ENCODE measurements at places on chromosomes 16 and 17.

- peak; percentile 89 for DNase-seq
Observed at GRCh38 chr16:67013233-67013822, 15.6 kb upstream of the CBFB start.

- DNase-seq, result no peak
Observed at GRCh38 chr16:80200079-80200478, 340.7 kb upstream of the DYNLRB2 start.

DNA sequence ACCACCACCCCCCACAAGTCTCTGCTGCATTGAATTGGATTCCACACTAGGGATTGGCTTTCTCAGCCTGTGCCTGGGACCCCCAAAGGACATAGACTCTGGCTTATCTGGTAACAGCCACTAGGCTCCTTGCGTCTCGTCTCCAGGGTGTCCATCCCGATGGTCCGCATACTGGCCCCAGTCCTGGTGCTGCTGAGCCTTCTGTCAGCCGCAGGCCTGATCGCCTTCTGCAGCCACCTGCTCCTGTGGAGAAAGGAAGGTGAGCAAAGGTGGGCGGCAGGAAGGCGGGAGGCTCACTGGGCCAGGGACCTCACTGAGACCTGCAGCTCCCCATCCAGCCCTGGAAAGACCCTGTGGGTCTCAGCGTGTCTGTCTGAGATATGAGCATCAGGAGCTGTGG, 8.1 kb downstream of the CD300LG start:
- no peak for DNase-seq

DNA sequence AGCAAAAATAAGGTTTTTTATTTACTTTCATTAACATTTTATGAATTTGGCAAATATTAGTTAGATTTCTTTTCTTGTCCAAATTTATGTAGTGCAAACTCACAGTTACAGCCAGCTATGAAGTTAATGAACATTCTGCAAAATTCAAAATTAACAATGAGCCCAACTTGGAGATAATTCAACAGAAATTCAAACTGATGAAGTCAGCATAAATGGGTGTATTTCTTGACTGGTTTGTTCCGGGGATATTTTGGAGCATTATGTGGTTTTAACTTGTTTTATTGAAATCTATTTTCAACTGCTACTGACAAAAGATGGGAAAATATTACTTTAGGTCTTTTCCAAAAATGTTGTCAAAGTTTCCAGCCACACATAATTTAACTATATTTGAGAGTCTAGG, 807.9 kb downstream of the CDH8 start:
- DNase-seq, result no peak

GRCh38 chr17:81859906-81860755, at the start of gene P4HB:
Gene P4HB (minus strand): TSS chr17:81860535. CDS start chr17:81860471, 64 bp downstream.
- no peak for DNase-seq

- no peak for DNase-seq
Observed at GRCh38 chr17:30332057-30332542, 1.8 kb downstream of the TMIGD1 start.

DNA sequence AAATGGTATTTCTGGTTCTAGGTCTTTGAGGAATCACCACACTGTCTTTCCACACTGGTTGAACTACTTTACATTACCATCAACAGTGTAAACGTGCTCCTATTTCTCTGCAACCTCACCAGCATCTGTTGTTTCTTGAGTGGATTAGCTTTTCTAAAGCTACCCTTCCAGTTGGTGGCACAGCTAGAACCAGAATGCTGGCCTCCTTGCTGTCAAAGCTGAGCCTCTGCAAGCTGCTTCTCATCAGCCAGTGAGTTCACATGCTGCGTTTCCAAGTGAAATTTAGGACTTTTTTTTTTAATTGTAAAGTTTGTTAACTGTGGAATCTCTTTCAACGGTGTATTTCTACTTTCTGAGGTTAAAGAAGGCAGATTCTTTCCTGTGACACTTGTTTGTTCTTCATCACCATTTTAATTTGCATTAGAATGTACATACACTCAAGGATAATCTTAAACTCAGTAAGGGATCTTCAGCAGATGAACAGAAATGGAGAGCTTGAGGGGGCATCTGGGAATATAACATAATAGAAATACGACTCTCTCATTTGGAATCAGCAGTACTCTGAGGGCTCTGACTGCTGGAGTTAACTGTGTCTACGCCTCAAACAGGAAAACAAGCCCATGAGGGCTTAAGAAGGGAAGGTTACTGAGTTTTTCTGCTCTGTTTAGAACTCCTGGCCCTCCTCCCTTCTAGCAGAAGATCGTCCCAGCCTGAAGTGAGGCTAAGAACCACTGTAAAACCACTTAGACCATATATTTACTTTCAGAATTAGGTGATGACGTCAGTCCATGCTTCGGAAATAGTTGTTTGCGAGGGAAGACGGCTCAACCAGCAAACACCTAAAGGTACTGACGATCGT, 148.4 kb upstream of the FAM20A start:
- peak; percentile 87 for DNase-seq

DNA sequence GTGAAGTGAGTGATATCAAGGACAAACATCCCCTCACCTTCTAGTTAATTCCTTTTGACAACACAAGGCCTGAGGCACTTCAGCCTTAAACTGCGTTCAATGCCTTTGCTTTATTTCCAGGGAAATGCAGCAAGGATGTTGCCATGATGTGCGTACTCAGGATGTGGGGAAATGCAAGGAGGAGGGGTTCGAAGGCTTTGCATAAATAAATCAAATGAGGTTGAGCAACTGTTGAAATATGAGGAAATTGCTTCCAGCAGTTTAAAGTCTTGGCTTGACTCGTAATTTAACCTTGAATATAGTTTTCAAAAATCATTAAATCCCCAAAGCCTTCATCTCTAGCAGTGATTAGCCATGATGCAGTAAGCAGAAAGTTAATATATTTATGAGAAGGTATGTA, 81.8 kb upstream of the CCL2 start:
- DNase-seq, result no peak

DNA sequence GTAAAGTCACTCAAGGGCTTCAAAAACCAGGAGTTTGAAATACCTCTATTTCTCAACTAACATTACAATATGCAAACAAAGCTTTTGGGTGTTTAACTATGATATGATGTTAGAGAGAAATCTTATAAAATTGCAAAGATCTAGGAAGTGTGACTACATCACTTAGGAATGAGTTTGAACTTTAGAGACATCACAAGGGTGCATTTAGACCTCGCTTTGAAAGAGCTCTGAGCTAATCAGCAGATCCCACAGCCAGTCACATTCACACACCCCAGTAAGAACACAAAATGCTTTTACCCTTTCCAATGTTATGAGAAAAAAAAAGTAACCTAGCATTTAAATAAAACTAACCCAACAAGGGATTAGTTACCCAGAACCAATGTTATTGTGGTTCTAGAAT, 45.2 kb downstream of the HYDIN start:
- DNase-seq, result no peak

GRCh38 chr17:47694581-47695428, 844 bp downstream of the TBKBP1 start:
- peak; percentile 56 for DNase-seq

DNA sequence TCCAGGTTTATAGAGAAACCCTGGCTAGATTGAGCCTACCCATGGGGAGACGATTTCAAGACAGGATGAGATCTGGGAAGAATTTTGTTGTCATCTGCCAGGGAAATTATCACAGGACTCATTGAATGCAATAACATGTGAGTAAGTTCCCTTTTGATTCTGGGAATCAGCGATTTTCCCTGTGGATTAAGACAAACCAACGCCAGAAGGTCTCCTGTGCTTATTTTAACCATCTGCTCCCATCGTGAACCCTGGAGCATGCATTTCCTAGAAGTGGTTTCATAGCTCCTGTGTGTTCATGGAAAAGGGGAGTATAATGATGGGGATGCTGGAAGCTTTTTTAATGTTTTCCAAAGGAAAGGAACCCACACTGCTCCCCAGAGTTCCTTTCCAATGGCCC, 21.0 kb upstream of the ARHGAP44 start:
- peak; percentile 86 for DNase-seq

All from NCI-H524 (cell line).